CD4-positive, alpha-beta T cell treated with Interleukin-4 for 4 hours (primary cell): ENCODE measurements at places on chromosomes 7 and 10.

GRCh38 chr7:92655346-92655884, 65.2 kb upstream of the FAM133B start:
- no peak for DNase-seq

DNA sequence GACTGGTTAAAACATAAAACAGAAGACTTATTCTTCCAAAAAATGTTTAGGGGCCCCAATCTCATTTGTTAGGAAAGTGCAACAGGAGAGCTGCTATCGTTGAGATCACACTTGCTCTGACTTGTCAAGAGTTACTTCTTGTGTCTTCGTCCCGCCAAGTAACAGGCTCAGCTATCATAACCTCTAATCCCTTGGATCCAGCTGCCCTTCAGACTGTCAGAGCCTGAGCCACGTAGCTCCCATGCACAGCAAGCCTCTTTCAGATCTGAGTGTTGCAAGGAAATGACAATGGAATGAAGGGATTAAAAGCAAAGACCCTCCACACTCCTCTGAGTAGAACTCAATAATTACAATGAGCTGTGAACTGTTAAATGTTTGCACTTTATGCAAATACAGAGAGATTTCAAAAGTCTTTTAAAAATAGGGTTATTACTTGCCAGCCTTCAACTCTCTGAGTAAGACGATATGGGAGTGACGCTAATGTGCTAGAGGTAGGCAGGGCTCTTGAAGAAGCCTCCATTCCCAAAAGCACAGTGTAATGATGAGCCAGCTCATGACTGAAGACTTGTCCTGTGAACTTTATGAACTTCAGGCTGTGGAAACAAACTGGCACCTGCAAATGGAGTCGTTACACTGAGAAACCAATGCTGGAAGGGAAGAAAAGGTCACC, 28.4 kb upstream of the CDK13 start:
- no peak for DNase-seq

DNA sequence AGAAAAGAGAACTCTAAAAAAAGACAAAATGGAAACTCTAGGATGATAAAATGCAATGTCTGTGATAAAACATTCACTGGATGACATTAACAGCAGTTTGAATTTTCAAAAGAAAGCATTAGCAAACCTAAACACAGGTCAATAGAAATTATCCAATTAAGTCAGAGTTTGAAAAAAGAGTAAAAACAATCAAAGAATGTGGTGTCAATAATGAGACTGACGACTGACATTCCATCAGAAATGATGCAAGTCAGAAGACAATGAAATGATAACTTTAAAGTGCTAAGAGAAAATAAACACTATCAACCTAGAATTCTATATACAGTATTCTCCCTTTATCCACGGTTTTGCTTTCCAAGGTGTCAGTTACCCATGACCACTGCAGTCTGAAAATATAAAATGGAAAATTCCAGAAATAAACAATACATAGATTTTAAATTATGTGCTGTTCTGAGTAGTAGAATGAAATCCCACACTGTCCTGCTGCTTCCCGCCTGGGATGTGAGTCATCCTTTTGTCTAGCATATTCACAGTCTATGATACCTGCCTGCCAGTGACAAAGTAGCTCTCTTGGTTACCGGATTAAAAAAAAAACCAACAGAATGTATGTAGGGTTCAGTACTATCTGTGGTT, 38.3 kb upstream of the SFMBT2 start:
- DNase-seq = no peak

- no peak for DNase-seq
Observed at GRCh38 chr10:94018107-94018506, 24.4 kb downstream of the PLCE1 start.

DNA sequence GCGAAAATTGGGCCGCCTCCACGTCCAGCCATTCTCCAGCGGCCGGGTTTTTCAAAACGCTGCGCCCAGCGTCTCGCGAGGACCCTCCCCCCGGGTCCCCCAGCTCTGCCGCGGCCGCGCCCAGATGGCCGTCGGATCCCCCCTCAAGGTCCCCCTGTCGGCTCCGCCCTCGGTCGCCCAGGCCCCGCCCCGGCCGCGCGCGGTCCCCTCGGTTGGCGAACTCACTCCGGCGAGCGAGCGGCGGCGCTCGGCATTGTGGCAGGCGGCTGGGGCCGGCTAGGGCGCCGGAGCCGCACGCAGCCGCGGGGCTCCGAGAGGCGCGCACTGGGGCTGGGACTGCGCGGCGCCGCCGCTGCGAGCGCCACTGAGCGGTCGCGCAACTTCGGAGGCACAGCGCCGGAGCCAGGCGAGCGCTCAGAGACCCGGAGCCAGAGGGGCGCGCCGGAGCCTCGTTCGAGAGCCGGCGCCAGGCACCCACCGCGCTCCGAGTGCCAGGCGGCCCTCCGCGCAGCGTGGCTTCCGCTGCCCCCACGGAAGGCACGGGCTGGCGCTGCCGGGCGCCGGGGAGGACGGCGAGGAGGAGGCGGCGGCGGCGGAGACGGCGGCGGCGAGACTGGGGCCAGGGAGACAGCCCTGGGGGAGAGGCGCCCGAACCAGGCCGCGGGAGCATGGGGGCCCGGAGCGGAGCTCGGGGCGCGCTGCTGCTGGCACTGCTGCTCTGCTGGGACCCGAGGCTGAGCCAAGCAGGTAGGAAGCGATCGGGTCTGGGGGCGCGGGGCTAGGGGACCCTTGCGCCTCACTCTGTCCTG, at the start of gene UNC5B:
UNC5B (plus strand) TSS at position 253 of the 809 bp plus-strand sequence; CDS start at position 669, 416 bp downstream.
- DNase-seq = peak; percentile 40

DNA sequence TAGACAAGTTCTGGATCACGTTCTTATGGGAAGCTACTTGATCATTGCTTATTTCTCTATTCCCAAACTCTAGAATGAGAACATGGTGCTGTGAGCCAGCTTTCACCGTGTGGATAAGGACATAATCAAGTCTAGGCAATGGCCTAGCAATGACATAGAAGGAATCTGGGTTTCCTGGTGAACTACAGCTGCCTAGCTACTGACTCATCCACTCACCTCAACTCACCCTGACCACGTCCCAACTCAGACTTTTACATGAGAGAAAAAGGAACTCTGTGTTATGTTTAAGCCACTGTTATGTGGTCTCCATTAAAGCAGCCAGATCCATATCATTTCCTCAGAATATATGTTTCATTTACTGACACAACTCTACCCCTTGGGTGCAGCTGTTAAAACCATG, 18.8 kb upstream of the MET start:
- DNase-seq = no peak

DNA sequence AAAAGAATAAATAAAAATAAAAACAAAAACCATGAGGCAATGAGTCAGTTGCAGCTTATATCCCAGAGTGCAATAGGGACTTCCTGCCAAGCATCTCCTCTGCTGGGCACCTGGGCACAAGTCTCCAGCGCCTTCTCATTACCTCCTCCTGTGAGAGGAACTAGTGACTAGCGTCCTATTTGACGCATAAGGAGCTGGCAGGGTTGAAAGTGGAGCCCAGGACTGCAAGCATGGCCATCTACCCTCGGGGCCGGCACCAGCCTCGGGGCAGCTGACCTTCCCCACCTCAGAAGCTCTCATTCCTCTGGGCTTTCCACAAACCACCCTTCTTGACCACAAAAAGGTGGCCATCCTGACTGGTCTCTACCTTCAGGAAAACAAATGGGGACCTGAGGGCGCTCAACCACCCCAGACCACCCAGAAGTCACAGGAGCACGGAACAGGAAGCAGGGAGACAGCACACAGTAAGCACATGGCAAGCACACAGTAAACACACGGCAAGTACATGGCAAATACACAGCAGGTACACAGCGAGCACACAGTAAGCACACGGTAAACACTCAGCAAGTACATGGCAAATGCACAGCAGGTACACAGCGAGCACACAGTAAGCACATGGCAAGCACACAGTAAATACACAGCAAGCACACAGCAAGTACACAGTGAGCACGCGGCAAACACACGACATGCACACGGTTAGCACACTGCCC, 19.1 kb downstream of the CTBP2 start:
- DNase-seq = no peak

GRCh38 chr7:9671979-9672917, 1238.8 kb downstream of the NXPH1 start:
- no peak for DNase-seq

DNA sequence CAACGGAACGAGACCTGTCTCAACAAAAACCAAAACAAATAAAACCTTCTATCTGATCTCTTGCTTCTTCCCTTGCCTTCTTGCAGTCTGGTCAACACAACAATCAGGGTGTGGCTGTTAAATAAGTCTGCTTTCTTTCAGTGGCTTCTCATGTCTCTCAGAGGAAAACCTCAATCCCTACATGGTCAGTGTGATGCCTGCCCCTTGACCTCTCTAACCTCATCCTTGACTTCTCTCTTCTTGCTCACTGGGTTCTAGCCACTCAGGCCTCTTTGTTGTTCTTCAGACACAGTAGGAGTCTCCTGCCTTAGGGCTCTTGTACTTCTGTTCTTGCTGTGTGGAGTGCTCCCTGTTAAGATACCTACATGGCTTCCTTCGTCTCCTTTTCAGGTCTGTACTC, 220.4 kb downstream of the SDHAF3 start:
- no peak for DNase-seq
